ENCODE measurements at places on chromosomes 1 and 21.
A peak's percentile ranks its signal among the peaks of the same experiment; 100 is the strongest.

DNA sequence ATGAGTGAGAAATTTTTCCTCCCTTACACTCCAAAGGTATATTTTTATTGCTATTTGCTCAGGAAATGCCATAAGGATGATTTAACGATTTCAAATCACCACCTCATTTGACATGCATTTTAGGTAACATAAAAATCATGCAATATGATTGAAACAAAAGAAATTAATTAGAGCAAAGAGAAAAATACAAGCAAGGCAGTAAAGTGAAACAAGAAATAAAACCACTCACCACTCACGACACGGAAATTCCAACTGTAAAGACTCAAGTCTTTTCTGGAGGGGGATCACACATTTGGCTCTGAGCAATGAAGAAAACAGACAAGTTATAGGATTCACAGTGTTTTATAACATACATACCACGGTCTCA is 86.8 kb upstream of the ARHGAP29 start:
- DNase-seq, result no peak

GRCh38 chr1:209769971-209770370 is 14.1 kb downstream of the TRAF3IP3 start:
- no peak for DNase-seq

DNA sequence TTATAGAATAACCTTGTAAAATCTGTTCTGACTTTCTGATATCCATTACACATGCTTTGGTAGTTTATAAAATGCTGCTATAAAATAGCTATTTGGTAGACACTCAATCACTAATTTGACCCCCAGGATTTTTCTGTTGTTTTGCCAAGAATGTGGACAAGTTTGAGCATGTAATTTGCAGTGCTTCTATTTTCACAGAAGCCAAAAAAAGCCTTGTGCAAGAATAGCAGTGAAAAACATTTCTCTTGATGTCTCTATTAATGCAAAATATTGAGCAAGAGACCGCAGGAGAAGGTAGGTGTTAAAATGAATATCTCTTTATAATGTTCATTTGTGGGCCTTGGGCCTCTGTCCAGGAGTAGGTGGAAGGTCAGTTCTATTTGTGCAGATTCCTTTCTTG is 22.5 kb downstream of the MAP3K7CL start:
- no peak for DNase-seq

DNA sequence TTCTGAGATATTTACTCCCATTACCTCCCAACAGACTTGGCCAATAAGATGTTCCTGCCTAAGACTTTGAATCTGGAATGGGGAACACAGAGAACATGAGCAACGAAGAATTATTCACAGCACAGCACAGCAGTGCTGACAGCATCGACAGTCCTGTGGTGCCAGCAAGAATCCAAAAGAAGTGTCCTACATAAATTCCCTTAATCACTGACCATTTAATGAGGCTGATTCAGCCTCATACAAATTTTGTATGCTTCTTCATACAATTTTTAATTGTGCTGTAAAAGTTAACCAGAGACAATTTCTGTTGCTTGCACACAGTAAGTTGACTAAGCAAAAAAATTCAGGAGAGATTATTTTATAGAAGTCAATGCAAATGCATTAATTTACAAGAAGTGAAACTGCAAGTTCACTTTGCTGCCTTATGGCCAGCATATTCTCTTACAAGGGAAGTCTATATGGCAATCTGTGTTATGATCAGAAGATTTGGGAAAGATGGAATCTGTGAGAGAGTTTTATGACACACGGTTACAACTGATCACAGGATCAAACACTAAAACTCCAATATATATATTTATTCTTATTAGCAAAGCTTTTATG is 855.9 kb downstream of the LTN1 start:
- DNase-seq, result no peak

- no peak for DNase-seq
These were observed 491 bp downstream of the PER3 start for GRCh38 chr1:7784492-7785071.

DNA sequence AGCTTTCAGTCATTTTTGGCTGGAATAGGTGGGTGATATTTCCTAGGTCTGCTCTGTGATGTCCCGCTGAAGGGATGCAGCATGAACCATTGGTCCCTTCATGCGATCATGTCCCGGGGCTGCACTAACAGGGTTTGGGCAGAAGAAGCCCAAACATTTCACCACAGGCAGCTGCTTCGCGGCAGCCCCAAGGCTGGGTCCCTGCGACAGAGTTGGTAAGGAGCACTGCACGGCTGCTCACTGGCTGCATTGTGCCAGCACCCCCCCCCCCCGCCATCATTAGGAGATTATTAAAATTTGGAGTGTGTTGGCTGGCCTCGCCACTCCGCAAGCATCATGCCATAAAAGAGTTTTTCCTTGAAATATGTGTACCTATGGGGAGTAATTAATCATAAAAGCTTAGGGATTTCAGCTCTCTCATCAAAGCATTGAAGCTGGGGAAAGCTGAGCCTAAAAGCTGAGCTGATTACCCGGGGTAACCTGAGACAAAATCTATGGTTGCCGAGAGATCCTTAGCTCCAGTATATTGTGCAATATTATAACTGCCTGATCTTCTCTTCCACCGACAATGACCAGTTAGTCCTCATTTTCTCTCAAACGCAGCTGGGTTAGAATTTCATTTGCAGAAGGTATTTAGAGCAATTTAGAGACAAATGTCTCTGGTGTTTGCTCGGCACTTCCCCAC is 62.5 kb downstream of the PEX14 start:
- peak; percentile 94 for DNase-seq

DNA sequence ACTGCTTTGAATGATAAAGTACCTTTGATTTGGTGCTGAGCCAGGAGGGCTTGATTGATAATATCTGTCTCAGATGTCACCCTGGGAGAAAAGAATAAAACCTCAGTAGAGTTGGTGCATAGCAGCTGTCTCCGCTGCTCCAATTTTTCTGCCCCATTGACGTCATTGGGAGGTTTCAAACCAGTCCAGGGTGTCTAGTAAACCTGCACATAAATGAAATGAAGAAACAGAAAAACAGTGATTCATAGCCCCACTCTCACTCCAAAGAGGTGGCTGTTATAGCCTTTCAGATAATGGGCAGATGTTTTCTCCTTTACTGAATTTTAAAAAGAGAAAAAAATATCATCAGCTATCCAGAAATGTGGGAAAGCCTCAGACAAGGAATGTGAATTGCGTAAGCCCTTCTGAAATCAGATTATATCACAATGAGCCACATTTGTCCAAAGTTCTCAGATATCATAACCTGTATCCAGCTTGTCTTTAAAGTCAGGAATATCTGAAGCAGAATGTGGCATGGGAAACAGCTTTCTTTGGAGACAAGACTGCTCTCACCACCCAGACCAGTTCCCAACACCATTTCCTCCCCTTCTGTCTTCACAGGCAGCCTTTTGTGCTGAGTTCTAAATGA is 351.3 kb upstream of the SGIP1 start:
- DNase-seq, result peak; percentile 70

GRCh38 chr1:87450615-87451209 is 122.0 kb downstream of the LMO4 start:
- no peak for DNase-seq

DNA sequence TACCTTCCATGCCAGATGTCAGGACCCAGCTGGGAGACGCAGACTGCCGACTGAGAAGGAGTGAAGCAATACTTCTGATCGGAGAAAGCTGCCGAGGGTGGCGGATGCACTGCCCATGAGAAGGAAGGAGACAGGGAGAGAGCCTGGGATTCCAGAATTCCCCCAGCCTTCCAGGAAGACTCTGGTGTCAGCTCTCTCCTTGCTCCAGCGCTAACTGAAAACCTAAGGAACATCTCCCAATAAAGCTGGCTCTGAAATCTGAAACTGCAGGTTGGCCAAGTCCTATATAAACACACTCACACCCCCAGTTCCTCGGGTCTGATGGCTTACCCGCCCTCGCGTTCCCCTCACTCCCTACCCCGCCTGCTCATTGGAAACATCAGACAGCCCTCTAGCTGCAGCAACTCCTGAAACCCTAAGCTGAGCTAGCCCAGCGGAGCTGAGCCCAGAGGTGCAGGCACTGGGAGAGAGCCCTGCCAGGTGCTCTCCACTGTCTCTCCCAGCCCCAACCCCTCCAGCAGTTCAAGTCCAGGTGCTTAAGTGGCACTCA is 52.3 kb downstream of the PLEKHA6 start:
- DNase-seq, result peak; percentile 61

DNA sequence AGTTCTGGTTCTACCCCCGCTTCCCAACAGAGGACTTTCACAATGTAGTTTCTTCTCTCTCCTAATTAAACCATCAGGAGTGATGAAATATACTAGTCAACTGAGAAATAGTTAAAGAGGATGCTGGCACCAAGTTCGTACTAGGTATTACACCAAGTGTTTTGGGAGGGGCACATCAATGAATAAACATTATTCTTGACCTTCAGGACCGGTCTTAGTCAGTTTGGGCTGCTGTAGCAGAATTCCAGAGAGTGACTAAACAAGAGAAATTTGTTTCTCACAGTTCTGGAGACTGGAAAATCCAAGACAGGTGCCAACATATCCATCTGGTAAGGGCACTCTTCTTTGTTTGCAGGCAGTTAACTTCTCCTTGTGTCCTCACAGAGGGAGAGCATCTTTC is 103.8 kb downstream of the SPATA17 start:
- DNase-seq, result no peak

GRCh38 chr1:36669262-36669661 is 186.5 kb upstream of the CSF3R start:
- no peak for DNase-seq

GRCh38 chr1:224631462-224632115 is 15.5 kb downstream of the CNIH3 start:
- no peak for DNase-seq

- no peak for DNase-seq
These were observed 89.7 kb upstream of the RGS1 start for GRCh38 chr1:192485692-192486436.

GRCh38 chr1:156291226-156292061 is 4.0 kb downstream of the GLMP start:
- peak; percentile 84 for DNase-seq

DNA sequence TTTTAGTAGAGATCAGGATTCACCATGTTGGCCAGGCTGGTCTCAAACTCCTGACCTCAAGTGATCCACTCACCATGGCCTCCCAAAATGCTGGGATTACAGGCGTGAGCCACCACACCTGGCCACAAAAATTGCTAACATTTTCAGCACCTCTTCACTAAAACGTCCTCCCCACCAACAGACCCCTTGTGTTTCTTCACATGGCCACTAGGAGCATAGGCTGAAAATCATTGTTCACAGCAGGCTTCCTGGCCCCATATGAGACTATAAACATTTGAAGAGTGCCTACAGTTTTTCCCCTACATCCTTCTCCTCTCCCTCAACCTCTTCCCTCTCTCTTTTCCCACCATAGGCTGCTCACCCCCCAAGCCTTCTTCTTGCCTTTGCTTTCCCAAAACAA is 28.0 kb upstream of the SFPQ start:
- no peak for DNase-seq

DNA sequence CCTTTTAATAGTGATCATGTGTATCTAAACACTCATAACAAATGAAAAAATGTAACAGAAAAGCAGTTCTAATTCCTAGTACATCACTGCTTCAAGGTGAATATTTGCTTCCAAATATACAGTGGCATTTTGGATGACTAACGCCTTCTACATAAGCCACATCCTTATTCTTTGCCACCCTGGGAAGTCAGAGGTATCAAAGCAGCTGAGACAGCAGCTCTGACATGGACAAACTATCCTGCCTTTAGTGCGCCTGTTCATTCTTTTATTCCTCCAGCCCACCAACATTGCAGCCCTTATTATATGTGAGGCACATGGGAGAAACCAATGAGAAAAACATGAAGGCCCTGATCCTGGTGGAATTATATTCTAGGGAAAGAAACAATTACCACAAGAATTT is 183.0 kb downstream of the APP start:
- DNase-seq, result no peak

DNA sequence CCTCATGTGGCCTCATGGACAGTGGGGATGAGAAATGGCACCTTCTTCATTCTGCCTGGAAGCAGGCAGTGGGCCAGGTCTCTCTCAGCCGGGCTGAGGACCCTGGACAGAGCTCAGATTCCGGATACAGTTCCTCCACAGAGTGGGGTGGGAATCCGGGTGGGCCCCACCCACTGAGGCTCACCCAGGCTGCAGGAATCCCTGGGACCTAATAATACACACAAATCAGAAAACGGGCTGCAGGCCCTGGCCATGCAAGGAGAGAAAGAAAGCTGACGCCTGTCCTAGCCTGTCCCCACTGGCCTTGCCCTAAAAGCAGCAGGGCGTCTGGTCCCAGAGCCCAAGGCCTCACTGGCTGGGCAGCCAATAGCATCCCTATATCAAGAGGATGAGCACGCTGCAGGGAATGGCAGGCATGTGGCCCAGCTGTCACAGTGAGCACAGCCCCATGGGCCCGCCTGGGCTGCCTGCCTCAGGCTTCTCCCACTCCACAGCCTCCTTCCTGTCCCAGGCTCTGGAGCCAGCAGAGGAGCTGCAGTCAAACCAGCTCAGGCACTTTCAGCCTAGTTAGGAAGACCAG is 25.3 kb downstream of the ACTA1 start:
- no peak for DNase-seq

DNA sequence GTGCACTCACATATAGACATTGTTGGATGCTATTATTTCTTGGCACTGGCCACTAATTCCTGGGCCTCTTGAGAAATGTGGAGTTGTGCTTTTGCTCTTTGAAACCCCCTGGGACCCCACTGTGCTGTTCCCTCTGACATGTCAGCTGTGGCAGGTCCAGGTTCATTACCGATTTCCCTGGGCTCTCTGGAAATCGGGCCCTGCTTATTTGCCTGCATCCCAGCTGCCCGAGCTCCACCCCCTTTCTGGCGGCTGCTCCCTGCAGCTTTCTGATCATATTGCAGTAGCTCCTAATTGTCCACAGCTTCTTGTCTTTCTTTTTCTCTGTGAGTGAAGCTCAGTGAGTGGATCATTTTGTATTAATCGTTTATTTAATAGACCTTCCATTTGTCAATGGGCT is 183.7 kb upstream of the FAM78B start:
- peak; percentile 36 for DNase-seq

GRCh38 chr1:53601867-53602775 is 136.8 kb downstream of the GLIS1 start:
- DNase-seq, result no peak

DNA sequence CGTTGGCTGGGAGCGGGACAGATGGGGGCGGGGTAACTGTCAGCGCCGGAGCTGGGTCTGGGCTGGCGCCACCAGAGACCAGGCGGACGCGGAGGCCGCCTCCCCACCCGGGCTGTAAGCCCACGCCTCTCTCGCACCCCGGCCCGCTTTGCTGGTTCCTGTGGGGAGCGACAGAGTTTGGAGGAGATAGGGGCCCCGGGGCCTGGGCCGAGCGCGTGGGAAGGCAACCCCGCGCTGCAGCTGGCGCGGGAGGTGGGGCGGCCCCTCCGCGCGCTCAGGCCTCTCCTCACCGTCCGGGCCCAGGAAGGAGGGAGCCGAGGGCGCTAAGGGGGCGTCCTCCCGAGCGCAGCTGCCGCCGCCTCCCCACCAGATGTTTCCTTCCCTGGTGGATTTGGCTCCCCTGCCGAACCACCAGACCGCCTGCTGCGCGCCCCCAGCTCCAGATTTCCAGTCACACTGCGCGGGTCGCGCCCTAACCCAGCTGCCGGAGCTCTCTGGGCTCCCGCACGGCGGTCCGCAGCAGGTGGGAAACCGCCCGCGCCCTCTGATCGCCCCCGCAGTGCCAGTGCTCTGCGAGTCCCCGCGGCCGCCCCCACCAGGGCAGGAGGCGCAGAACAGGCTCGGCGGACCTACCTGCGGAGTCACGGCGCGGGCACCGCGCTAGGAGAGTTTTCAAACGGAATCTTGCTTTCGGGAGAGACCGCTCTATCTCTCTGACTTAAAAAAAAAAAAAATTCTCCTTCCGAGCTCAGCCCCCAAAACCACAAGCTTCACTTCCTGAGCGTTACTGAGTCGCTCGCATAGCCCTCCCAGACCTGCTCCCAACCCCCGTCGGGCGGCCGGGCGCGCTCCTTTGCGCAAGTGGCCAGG is 1.1 kb downstream of the GFI1 start:
- peak; percentile 74 for DNase-seq

All from NCI-H1105 (cell line).